NCI-H1092 (cell line): ENCODE measurements at places on chromosomes 7 and 10.

GRCh38 chr10:30445711-30446110 lies 11.7 kb downstream of the MAP3K8 start:
- DNase-seq: no peak

GRCh38 chr10:60162631-60163030 lies 227.0 kb downstream of the ANK3 start:
- DNase-seq: no peak

GRCh38 chr7:69961436-69961835 lies 363.2 kb downstream of the AUTS2 start:
- DNase-seq: no peak

DNA sequence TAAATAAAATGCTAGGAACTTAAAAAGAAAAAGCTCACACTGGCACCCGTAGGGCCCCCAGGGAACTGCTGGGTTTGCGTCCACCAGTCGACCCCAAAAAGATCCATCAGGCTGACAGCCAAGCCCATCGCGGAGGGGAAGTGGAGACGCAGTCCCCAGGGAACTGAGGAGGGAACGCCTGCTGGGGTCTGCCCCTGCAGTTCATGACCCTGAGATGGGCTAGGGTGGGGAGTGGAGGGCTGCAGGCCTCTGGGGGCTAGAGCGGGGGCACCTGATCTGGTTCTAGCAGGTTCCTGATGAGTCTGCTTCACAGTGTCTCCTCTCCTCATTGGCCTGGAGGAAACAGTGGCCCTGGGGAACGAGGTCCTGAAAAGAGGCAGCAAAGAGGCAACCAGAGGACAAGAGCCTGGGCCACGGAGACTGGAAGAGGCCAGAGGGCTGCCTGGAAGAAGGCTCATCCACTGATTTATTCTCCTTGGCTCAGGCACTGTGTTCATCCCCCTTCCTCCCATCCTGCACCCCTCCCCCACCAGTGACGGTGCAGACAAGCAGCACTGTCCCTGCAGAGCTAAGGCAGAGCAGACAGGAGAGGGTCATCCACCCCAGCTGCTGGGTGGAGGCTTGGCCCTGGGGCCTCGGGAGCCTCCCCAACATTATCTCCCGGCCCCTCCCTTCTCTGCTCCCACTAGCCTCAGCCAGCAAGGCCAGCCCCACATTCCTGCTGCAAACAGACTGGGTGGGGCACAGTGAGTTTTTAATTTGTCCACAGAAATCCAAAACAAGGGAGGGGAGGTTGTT lies 24.7 kb upstream of the HSPA12A start:
- no peak for DNase-seq

GRCh38 chr10:119396008-119396708 lies 146.4 kb downstream of the RGS10 start:
- DNase-seq: no peak

GRCh38 chr10:113735913-113736312 lies 15.6 kb upstream of the PLEKHS1 start:
- no peak for DNase-seq

DNA sequence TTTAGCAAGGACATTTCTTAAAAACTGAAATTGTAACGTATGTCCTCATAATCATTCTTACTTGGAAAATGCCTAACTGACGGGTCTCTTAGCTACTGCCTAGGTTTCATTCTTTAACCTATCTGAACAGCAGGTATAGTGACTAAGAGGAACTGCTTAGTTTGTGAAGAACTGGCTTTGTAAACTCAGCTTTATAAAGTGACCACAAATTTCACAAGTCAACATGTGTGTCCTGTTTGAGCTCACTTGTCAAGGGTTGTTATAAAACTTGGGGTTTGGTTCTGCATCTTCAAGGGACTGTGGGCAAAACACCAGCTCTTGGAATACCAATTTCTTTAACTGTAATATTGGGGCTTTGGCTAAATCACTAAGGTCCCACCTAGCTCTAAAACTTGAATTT lies 32.2 kb downstream of the MRPS33 start:
- DNase-seq: no peak

GRCh38 chr7:66925255-66925654 lies 4.2 kb downstream of the TMEM248 start:
- DNase-seq: no peak

DNA sequence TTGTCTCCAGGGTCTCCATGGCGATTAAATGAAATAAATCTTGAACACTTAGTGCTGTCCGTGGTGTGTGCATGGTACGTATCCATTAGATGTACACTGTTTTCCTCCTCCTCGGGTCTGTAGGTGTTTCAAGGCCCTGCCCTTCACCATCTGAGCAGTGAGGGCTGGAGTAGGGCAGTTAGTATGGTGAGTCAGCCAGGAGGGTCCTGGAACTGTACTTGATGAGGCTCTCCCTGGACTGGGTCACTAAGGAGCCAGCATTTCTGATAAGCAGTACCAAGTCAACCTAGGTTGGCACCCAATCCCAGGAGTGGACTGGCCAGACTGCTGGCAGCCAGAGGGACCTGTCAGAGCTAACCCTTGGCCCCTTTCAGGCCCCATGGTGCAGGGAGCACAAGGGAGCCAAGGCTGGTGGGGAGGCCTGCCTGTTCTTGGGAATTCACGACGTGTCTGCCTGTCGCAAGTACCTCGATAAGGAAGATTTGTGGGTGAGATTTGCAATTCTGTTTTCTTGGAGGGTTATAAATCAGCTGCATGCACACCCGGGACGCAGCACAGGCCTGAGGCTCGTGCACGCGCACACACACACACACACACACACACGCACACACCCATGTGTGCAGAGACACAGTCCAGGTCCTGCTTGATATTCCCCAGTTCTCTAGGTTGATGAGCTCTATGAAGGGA lies 114.2 kb downstream of the ZMIZ1 start:
- no peak for DNase-seq

DNA sequence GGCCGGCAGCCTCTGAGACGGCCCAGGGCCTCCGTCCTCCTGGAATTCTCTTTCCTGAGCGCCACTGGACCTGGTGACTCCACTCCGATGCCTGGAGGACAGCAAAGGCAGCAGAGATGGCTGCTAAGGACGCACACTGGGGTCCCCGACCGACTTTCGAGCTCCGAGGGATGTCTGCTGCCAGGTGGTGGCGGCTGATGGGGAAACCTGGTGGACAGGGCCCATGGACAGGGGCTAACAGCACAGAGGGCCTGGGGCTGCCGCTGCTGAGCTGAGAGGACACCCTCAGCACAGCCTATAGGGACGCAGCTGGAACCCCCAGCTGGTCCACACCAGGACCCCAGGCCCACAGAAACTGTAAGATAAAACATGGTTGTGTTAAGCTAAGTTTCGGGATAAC lies 366.3 kb downstream of the DNAJB6 start:
- DNase-seq: no peak

GRCh38 chr10:86439544-86439943 lies 72.9 kb upstream of the GRID1 start:
- DNase-seq: no peak

DNA sequence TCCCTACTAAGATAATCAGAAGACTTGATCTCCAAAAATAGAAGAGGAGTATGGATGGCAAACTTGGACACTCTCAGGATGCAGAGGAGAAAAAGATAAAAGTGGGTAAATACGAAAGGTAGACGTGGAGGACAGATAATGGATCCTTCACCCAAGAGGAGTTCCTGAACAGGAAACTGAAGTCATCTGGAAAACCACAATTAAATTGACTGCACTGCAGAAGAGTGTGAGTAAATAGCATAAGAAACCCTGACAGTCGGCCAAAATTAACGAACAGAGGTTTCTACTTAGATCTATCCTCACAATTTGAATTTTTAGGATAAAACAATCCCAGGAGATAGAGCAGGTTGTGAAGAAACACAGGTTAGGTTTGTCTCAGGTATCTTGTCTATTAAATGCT lies 70.5 kb downstream of the SDK1 start:
- DNase-seq: no peak

GRCh38 chr10:4519658-4520402 lies 306.2 kb upstream of the AKR1E2 start:
- DNase-seq: no peak

- no peak for DNase-seq
Measured at GRCh38 chr10:5553400-5554170, 28.8 kb downstream of the CALML3 start.

- no peak for DNase-seq
Measured at GRCh38 chr7:159197066-159197975, 52.7 kb upstream of the VIPR2 start.

DNA sequence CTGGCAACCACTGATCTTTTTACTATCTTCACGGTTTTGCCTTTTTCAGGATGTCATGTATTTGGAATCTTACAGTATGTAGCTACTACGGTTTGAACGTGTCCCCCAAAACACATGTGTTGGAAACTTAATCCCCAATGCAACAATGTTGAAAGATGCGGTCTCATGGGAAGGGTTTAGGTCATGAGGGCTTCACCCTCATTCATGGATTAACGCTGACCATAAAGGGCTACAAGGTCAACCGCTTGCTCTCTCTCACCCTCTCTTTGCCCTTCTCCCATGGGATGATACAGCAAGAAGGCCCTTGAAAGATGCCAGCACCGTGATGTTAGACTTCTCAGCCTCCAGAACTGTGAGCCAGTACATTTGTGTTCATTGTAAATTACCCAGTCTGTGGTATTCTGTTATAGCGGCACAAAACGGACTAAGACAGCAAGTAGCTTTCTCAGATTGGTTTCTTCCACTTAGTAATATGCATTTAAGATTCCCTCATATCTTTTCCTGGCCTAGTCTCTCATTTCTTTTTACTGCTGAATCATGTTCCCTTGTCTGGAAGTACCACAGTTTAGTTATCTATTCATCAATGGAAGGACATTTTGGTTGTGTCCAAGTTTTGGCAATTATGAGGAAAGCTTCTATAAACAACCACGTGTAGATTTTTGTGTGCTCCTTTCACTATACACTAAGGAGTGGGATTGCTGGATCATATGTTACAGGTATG lies 3.0 kb upstream of the CRYGN start:
- DNase-seq: no peak

DNA sequence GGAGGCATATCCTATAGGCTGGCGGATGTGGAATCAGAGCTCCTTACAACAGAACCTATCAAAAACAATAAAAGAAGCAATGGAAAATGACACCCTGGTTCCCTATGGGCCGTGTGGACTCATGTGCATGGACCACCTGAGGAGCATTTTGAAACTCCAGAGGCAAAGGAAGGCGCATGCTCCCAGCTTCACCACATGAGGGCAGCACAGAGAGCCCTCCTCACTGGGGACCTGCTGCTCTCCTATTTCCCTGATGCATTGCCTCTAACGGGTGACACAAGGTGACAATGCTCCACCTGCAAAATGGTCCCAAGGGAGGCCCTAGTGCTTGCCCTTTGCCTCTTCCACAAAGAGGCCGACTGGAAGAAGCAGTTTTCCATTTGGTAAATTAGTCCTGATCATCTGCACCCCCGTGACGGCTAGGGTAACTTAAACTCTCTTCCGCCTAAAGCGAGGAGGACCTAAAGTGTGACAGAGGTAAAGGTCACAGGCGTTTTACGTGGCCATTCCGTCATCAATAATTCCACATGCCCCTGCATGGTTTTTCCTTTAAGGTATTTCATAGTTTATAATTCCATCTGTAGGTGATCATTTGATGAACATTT lies 67.7 kb downstream of the GPAM start:
- no peak for DNase-seq

GRCh38 chr7:97418312-97418711 lies 300.8 kb downstream of the SDHAF3 start:
- DNase-seq: no peak

DNA sequence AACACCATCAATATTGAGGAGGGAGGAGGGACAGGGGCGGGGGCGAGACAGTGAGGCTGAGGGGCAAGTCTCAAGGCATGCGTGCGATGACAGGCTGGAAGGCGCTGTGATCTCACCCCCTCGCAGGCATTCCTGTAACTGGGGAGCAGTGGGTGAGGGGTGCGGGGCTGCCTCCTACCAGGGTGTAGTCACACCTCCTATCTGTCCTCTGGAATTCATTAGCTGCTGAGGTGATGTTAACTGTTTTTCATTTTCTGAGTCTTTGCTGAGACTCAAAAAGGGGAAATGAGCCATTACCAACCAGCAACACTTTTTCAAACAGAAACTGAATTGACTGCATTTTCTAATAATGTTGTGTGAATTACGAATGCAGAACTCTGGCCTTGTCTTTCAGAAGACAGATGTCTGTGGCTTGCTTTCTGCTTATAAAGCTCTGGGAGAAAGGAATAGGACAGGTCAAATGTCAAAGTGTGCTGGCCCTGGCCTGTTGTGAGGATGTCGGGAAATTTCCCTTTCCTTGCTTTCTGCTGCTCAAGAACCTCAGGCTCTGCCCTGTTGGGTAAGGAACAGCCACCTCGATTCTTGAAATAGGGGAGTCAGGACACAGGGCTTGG lies 23.7 kb upstream of the CDH23 start:
- no peak for DNase-seq

GRCh38 chr10:80158598-80159127 lies 26.1 kb downstream of the PLAC9 start:
- DNase-seq: no peak

DNA sequence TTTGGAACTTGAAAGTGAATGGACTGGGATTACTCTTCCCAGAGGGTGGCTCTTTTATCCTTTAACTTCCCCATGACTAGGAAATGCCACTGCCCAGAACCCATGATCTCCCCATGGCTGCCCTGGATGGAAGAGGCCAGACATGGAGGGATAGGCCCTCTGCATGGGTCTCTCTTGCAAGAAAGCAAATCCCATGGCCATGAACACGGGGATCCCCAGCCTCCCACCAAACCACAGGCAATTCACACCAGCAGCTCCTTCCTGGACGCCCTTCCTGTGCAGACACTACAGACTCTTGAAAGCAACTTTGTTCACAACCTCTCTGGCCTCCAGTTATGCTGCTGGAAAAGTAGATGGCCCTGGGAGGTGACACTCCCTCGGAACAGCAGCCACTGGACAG lies 55.0 kb downstream of the EBF3 start:
- DNase-seq: no peak

DNA sequence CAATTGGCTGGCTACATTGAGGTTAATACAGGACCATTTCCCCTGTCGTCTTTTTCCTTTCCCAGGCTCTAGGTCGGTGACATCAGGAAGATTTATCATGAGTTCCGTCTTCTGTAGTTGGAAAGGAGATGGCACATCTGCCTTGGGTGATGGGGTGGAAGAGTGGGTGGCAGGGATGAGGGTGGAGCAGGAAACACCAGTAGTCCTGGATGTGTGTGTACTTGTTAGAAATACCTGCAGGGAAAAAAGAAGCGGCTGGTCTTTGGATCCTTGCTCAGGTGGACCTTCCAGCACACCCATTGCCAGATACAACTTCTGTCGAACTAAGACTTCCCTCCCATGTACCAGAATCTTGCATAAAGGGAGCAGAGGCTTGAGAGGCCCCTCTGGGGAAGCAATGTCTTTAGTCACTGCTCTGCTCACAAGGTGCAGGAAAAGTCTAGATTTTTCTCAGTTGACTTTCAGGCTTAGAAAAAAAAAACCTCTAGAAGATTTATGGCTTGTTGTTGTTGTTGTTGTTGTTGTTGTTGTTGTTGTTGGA lies 516.8 kb upstream of the GALNT17 start:
- no peak for DNase-seq

GRCh38 chr10:129840196-129840590 lies 123.9 kb downstream of the EBF3 start:
- no peak for DNase-seq
